Stimulated activated CD8-positive, alpha-beta memory T cell treated with anti-CD3 and anti-CD28 coated beads, Interleukin-7, amount 100 ng/mL, for 1 hour (primary cell): ENCODE measurements at places on chromosomes 2 and 18.

GRCh38 chr18:515838-516237 is 15.3 kb upstream of the COLEC12 start:
- no peak for DNase-seq

- no peak for DNase-seq
Measured at GRCh38 chr2:10395893-10396292, 52.2 kb downstream of the ODC1 start.

DNA sequence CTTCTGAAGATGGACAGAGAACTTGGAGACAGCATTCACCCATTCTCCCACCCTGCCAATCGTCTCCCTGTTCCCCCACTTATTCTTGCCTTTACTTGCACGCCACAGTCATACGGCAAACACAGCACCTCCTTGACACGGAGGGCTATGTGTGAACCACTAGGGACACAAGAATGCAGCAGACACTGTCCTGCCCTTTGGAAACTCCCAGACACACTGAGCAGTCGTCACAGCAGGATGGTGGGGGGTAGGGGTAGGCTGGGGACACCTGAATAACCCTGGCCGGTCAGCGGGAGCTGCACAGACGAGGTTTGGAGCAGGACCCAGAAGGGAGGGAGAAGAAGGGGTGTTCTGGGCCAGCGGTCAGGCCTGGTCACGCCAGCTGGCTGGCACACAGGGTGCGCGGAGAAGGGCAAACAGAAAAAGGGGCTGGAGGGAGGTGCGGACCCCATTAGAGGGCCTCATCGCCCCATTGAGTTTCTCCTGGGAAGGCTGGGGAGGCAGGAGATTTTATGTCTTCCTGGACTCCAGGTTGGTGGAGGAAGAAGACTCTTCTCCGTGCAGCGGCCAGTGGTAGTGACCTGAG is 40.0 kb upstream of the FOSL2 start:
- DNase-seq: no peak

DNA sequence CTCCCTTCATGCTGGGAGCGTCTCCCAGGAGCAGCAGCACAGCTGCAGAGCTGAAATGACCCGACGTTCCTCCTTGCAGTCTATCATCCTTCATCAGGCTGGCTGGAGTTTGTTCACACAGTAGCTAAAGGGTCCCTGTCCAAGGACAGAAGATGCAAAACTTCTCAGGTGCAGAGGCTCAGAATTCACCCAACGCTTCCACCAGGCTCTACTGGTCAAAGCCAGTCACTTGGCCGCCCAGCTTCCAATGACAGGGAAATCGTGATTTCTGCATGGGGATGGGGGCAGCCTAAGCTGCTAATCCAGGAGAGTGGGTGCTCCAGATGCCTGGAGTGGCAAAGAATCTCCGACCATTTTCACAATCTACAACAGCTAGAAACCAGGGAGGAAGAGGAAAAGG is 97.0 kb upstream of the SALL3 start:
- DNase-seq: no peak

DNA sequence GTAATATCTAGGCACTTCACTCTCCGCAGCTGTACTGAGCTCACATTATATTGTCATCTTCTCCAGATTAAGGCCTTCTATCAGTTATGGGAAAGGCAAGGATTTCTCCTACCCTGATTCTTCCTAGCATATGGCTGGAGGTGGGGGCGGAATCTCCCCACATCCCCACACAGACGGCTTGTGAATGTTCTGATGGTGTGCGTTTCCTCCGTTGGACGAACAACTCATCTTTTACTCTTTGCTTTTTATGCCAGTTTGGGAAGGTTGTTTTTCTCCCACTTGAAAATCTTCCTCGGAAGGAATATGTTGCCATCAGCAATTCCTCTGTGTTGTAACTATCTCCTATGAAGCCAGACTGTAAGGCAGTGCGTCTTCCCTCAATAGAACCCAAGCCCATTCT is 24.3 kb downstream of the KLHL29 start:
- no peak for DNase-seq

GRCh38 chr2:204272089-204272488 is 273.2 kb upstream of the PARD3B start:
- DNase-seq: no peak

- DNase-seq: no peak
Measured at GRCh38 chr2:30316408-30316807, 85.1 kb downstream of the LBH start.

GRCh38 chr2:15059870-15060512 is 427.5 kb downstream of the LRATD1 start:
- DNase-seq: no peak

DNA sequence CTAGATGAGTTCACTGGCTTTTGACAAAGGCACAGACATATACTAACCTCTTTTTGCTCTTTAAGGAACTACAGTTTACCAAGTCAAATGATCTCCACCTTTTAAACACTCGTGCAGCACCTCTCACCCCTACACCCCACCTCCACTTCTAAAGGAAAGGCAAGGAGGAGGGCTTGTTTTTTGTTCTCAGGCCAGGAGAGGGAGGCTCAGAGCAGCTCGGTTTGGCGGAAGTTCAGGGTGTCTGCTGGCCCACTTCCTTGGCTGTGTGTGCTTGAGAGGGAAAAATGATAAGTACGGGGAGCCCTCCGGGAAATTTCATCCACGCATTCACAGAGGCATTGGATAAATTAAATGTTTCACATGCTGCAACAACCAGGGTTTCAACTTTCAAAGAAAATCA is 667.9 kb downstream of the BCL11A start:
- no peak for DNase-seq

DNA sequence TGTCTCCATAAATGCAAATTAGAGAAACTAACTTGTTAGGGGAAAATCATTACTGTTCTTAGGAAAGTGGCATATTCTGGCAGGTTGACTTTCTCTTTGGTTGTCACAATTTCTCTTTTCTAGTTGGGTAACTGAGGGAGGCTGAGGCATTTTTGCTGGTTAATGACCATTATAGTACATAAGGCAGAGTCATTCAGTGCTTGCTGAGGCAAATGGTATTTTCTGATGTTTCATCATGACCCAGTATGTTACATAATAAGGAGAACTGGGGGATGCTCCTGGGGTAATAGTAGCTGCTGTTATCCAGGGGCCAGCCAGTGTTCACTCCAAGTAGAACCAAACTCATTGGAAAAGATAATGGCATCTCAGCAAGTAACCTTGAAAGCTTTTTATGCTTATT is 62.3 kb downstream of the ITGA6 start:
- DNase-seq: no peak

- DNase-seq: no peak
Measured at GRCh38 chr2:86234563-86235131, 35.4 kb downstream of the MRPL35 start.

DNA sequence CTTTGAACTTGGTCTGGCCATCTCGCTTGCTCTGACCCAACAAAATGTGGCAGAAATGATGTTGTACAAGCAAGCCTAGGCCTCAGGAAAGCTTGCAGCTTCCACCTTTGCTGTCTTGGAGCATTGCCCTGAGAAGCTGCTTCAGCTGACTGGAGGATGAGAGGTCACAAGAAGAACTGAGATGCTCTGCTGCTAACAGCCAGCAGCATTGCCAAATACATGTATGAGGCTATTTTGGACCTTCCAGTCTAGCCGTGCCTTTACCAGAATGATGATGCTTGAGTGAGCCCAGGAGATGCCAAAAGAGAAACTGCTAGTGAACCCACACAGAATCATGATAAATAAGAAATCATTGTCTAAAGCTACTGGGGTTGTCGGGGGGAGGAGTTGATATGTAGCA is 13.2 kb upstream of the ITGAV start:
- DNase-seq: no peak

GRCh38 chr2:71494091-71494490 is 40.7 kb downstream of the DYSF start:
- no peak for DNase-seq

- no peak for DNase-seq
Measured at GRCh38 chr2:233197022-233197421, 54.5 kb upstream of the ATG16L1 start.

- DNase-seq: no peak
Measured at GRCh38 chr18:22276334-22276713, 106.9 kb downstream of the GATA6 start.

DNA sequence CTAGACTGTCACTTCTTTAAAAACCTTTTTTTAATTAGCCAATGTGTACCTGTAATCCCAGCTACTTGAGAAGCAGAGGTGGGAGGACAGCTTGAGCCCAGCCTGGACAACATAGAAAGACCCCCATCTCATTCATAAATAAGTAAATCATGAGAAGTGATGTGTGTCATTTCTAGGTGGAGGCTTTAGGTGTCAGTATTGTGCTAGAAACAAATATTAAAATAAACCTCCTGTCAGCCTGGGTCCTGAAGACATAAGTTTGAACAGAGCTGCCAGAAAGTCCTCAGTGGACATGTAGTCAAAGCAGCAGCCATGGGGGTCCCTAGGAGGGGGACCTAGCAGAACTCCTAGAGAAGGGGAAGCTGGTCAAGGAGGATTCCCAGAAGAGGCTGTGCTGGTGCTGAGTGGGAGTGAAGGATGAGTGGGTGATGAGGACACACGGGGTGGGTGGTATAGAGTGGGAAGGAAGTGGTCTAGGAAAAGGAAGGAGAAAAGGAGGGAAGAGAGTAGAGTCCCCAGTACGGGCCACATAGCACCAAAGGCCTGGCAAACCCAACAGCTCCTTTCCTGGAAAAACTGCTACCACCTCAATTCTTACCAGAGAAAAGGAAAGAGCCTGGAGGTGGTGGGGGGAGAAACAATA is 316.6 kb upstream of the NCKAP5 start:
- DNase-seq: no peak

- no peak for DNase-seq
Measured at GRCh38 chr2:207334624-207335371, 169.1 kb upstream of the KLF7 start.

GRCh38 chr18:35050028-35050546 is 8.9 kb downstream of the MAPRE2 start:
- DNase-seq: no peak

- DNase-seq: no peak
Measured at GRCh38 chr2:239235311-239235710, 165.5 kb downstream of the HDAC4 start.

GRCh38 chr2:226730481-226730880 is 69.1 kb downstream of the IRS1 start:
- DNase-seq: no peak

DNA sequence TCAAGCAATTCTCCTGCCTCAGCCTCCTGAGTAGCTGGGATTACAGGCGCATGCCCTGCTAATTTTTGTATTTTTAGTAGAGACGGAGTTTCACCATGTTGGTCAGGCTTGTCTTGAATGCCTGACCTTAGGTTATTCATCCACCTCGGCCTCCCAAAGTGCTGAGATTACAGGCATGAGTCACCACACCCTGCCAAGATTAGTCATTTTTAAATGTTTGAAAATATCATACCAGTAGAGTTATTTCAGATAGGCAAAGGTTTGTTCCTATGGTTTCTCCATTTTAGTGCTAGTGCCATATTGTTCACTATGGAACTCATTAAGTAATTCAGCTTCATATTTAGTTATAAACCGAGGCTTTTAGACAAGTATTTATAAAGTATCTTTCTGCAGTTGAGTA is 52.3 kb downstream of the HIBCH start:
- no peak for DNase-seq

- DNase-seq: no peak
Measured at GRCh38 chr18:75088021-75088506, 120.9 kb downstream of the PTGR3 start.

GRCh38 chr2:61952288-61952687 is 46.8 kb downstream of the COMMD1 start:
- no peak for DNase-seq

DNA sequence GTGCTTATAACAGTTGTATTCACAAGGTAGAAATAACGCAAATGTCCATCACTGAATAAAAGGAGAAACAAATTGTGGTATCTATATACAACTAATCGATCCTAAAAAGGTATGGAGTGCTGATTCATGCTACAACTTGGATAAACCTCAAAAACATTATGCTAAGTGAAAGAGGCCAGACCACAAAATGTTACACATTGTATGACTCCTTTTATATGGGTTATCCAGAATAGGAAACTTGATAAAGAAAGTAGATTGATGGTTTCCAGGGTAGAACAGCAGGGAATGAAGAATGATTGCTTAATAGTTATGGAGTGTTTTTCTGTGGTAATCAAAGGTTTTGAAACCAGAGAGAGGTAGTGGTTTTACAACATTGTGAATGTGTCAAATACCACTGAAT is 432.2 kb upstream of the TRIB2 start:
- no peak for DNase-seq

DNA sequence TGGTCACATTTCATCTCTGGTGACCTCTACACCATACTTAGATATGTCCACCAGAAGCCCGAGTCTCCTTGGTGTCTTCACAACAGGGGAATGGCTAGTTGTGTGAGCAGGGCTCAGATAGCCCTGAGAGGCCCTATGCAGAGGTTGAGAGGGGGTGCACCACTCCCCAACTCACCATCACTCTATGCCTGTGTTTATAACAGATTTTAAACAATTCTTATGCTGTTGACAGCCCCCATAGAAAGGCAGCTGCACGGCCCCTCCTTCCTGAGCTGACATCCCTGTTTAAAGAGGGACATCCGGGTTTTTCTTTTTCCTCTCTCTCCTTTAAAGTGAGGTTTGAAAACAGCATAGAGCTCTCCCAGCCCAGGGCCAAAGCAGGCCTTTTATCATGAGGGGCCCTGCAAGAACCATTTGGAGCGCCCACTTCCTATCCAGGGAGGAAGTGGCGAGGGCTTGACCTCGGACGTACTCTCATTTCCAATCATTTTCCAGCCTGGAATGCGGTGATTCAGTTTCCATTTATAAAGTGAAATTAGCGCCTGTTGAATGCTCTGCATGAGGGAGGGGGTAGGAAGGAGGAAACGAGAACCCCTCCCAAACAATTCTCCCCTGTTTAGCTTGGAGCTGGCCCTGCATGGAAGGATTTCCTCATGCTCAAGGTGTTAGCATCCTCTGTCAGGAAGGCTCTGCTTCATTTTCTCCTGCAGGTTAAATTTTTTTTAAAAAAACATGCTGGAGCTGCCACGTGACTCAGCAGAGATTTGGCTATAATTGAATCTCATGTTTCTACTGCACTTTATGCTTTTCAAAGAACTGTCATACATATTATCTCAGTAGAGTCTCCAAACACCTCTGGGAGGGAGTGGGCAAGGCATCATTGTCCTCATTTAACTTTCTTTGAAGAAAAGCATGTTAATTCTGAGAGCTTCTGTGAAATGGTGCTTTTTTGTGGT is 117.5 kb downstream of the DDX1 start:
- DNase-seq: no peak

- no peak for DNase-seq
Measured at GRCh38 chr2:134178138-134178877, 75.6 kb upstream of the MGAT5 start.

DNA sequence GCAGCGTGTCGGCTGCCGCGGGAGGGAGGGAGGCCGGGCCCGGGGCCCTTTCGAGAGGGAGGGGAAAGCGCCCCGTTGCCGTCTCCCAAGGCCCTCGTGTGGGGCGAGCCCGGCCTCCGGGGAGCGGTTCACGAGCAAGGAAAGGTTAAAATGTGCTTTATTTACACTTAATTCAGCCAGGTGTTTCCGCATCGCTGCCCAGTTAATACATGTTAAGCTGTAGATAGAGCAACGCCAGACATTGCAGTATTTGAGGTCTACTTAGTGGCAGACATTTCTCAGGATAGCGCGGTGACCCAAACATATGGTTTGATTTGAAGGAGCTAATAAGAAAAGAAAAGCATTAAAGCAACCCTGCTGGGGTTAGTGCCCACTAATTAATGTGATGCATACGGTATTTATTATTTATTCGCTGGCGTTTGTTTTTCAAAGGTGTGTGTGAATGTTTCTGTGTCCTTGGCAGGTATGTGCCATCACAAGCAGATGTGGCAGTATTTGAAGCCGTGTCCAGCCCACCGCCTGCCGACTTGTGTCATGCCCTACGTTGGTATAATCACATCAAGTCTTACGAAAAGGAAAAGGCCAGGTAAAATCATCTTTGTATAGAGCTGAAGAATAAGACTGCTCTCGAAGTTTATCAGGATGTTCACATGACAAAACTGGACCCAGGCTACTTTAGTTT is 571 bp downstream of the EEF1B2 start:
- no peak for DNase-seq
